NCI-H748 treated with DMSO at 0.1 percent for 48 hours (cell line): ENCODE measurements at places on chromosomes 4 and X.

DNA sequence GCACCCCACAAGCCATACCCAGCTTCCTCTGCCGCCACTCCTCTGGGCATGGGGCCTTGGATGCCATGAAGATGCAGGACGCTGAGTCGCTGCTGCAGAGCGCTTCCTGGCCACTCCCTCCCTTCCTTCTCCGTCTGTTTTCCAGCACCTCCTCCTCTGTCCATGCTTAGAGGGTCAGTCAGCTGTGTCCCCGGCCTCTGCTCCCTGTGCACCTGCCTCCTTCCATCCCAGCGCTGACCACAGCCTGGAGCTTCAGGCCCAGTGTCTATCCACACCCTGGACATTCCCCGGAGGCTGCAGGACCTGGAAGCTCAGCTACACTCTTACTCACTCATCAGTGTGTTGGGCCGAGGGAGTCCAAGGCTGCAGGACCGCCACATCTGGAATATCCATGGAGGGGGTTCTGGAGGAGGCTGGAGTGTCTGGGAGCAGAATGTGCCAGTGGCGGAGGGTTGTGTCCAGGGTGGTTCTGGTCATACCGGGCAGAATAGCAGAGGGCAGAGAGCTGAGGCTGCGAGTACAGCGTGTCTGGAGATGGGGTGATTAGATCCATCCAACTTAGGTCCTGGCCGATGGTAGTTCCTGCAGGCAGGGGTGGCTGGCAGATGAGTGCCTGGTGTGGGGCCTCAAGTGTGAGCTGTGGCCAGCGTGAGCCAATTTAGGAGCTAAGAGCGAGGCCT lies 58.6 kb upstream of the ADRA2C start:
- no peak for DNase-seq

DNA sequence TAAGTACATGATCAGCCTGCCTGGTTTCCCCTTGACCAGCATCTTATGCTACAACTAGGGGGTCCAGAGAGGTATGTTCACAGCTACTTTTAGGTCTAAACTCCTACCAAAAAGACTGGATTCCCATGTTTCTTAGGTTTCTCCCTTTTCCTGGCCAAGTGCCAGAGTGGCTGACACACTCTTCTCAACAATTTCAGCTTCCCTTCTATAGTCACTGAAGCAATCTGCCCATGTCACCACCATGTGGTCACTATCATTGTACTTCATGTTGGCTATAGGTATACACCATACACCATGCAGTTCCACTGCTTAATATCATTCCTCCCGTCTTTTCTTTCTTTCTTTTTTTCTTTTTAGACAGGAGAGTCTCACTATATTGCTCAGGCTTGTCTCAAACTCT lies 66.9 kb downstream of the KLHL13 start:
- DNase-seq = no peak

GRCh38 chrX:48540028-48540375 lies 488 bp downstream of the TBC1D25 start:
- peak; percentile 53 for DNase-seq

- DNase-seq = no peak
Observed at GRCh38 chr4:42330002-42330592, 67.2 kb upstream of the SHISA3 start.

DNA sequence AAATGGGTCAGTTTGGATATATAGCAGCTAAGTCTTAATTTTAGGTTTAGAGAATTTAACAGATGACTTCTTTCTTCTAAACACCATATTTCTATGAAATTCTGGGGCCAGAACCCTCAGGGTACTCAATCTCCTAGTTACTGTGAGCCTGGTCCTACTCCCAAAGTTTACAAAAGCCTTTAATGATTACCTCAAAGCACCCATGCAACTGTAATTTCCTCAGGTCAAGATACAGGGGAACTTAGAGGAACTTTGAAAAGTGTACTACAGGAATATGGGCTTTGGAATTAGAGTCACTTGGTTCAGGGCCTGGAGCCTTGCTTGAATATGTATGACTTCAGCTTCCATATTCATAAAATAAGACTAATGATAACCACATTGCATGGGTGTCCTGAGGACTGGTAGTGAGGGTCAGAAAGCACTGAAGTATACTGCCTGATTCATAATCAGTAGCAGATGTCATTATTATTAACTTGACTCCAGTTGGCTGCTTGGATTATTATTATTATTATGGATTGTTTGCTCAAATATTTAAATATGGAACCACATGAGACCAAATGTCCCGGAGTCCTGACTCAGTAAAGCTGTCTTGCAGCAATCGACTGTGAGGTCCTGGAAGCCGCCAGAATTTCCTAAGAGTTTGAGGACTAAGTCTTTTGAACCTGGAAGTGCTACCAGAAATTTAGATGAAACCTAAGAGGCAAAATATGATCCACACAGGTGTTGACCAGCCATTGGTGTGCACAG lies 2.0 kb upstream of the ADH7 start:
- no peak for DNase-seq

DNA sequence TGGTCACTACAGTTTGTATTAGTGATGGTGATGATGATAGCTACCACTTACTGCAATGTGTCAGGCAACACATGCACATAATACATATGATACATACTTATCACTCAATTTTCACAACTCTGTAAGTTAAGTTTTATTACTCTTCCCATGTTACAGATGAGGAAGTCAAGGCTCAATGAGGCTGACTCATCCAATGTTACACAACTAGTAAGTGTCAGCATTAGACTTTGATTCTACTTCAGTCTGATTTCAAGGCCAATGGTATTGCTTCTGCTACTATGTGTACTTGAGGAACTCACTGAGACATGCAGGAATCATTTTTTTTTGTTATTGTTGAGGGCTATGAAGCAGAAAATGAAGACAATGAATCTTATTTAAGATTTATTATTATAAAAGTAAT lies 96.4 kb upstream of the TRPC5OS start:
- DNase-seq = no peak

DNA sequence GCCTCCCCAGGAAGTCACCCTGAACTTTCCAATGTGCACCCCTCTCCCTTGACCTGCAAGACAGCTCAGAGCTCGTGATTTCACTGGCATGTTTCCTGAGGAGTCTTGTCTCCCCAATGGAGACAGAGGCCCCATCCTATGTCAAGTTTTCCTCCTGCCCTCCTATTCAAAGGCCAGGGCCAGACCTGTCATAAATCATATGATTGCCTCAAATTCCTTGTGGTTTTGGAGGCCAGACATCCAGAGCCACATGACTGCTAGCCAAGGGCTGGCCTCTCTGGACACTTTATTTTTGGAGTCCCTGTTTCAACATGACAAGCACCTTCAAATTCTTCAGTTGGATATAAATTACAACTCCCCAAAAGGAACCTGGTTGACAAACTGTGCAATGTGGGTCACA lies 76.0 kb upstream of the TFDP3 start:
- DNase-seq = no peak

DNA sequence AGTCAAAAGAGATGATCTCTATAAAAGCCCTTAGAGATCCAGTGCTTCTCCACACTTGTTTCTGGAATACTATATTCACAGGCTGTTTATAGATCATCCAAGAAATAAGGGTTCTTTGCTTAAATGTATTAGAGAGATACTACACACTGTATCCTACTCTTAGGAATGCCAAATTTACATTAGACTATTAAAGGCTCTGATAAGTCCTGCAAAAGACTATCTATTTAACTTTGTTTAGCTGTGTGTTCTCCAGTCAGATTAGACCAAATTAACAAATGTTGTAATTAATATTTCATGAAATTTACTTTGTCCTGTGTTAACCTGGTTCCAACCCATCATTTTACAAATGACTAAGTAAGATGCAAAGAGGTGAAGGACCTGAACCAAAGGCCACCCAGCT lies 260.5 kb upstream of the ZIC3 start:
- DNase-seq = no peak

DNA sequence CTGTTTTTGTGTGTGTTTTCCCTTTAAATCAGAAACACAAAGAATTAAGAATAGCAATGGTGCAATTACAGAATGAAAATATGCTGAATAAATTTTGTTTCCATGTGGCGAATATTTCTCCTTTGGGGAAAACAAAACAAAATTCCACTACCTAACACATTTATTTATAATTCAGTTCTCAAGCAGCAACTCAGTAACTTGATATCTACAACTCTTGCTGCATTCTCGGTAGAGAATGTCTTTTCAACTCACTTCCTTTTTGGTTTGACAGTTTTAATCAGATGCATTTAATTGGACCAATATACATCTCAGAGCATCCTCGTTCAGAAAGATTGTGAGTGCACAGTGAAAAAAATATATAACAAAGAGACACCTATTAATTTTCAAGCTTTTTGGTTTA lies 30.8 kb downstream of the ZNF827 start:
- DNase-seq = no peak

DNA sequence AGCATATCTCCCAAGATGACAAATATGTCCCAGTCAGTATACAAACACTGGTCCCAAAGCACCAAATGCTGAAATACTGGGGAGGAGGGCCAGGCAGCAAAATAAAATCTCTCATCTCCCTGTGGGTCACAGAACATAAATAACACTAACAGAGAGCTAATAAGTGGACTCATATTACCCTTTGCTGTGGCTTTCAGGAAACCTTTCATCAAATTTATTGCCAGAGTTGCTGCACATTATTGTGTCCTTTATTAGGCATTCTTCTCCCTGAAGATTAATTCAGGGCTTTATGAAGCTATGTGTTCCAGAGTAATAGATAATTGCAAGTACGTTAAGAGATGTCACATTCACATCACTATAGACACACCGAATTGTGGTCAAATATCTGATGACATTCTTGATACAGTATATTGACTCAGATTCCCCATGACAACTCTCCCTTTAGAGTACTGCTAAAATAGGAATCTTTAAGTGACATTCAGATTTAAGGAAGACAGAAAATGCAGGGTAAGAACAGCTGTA lies 124.1 kb upstream of the PRR32 start:
- no peak for DNase-seq

DNA sequence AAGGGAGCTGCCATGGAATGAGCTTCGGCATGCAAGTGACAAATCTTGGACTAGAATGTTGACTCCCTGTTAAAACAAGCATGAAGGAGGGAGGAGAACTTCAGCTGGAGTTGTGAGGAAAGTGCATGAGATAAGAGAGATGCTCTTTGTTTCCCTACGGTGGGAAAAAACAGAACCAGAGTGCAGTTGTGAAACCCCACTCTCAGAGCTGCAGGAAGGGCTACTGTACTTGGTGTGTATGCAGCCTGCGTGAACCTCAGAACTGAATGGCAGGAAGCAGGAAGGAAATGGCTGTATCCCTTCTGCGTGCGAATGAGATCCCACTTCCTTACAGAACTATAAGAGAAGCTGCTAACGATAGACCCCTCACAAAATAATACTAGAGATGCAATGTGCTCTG lies 57.2 kb downstream of the EGF start:
- DNase-seq = no peak

- DNase-seq = no peak
Observed at GRCh38 chr4:2434420-2434819, 15.7 kb downstream of the CFAP99 start.

GRCh38 chrX:53714580-53715345 lies 28.2 kb upstream of the HUWE1 start:
- DNase-seq = no peak

GRCh38 chrX:7223271-7223670 lies 75.3 kb upstream of the PUDP start:
- DNase-seq = no peak

DNA sequence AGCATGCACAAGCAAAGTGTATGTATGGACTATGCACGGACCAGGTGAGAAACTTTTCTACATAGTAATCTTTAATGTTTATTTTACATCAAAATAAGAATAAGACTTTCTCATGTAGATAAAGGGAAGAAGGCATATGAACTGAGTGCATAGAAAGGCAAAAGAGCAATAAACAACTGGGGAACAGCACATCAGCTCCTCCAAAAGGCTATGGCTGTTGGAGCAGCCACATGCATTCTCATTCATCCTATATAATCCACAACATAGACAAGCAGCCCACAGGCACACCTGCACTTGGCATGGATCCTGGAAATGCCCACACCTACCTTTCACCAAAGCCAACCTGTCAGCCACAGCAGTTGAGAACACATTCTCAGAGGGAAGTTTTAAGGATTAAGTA lies 586.9 kb upstream of the INTU start:
- no peak for DNase-seq

DNA sequence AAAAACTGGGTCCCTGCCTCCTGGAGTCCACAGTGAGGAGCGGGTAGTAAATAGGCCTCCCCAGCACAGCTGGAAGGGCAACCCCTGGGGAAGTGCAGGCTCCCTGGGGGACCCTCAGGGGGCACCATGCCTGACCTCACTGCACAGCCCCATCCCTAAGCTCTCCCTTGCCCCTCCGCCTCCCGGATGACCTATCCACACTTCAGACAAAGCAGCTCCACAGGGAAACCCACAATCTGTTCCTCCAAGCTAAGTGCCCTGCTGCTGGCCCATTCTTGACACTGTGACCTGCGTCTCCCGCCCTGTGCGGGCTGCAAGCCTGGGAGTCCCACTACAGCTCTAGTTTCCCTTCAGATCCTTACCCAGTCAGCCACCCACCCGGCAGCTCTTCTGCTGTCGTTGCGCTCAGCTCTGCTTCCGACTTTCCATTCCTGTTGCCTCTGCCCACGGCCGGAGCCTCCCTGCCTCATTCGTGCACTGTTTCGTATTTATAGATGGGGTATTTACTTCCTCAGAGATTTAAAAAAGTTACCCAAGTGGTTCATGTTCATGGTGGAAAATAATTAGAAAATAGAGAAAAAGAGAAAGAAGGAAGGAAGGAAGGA lies 47.0 kb upstream of the STOX2 start:
- no peak for DNase-seq

- DNase-seq = no peak
Observed at GRCh38 chrX:3788494-3789233, 75.2 kb upstream of the PRKX start.

- DNase-seq = no peak
Observed at GRCh38 chr4:189293459-189293858, 647.2 kb upstream of the FRG1 start.

- no peak for DNase-seq
Observed at GRCh38 chrX:8314881-8315280, 143.8 kb upstream of the VCX2 start.

- DNase-seq = no peak
Observed at GRCh38 chr4:140094438-140095420, 59.3 kb downstream of the MAML3 start.

DNA sequence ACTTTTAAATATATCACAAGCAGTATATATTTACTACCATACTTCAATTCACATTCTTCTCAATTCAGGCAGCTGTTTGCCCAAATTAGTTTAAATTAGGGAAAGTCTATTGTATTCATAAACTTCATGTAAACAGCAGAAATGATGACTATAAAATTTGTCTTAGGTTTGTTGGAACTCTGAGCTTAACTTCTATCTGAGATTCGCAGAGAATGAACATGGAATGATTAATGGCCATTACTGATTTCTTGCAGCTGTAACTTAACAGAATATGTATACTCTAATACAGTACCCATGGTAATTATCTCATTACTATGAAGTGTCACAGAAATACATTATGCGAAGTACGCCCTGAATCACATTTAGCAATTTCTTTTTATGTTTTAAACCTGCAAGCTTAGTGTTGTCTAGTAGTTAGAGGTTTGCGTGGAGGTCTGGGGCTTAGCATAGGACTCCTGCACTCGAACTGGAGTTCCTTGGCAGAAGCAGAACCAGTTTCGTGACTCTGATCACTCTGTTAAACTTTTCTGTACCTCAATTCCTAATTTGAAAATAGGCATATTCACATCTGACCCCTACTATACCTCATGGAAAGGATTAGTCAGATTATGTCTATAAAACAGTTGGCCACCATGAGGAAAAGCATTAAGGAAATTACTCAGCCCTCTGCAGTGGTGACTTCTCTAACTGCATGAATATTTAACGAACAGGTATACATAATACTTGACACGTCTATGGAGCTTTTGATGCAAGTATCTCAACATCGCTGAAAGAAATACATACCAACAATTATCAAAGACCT lies 243.2 kb downstream of the MGST2 start:
- no peak for DNase-seq
